ENCODE measurements at places on chromosomes 2 and 18. TPM values are rescaled to one million over a fixed set of nuclear protein-coding genes. Genes with fewer than 3 reads are reported as not detected.

Gene PAX8
- total RNA-seq = 1.7 TPM

Gene ZNF519
- total RNA-seq = 9.1 TPM

Gene NTSR2
- total RNA-seq = not detected

Gene OTOS
- not detected for total RNA-seq

Gene LRRC30
- total RNA-seq = not detected

Gene PPP1R1C
- not detected for total RNA-seq

Gene KCNK3
- total RNA-seq = not detected

Gene CIAO1
- 64.4 TPM for total RNA-seq

Gene RAMP1
- 9.6 TPM for total RNA-seq

Gene KCNF1
- total RNA-seq = not detected

Gene LTBP1
- total RNA-seq = 0.33 TPM

Gene SMYD1
- not detected for total RNA-seq

Gene PRKAG3
- not detected for total RNA-seq

Gene PLGLB2
- total RNA-seq = 1.8 TPM

Data from activated CD4-positive, alpha-beta memory T cell treated with anti-CD3 and anti-CD28 coated beads, Interleukin-2, amount 10 ng/mL, durations not matched to agents 7 days and 5 days (primary cell).